ENCODE measurements at places on chromosomes 6 and 20.

- DNase-seq, result no peak
Observed at GRCh38 chr6:7996538-7997111, 67.6 kb downstream of the BLOC1S5 start.

DNA sequence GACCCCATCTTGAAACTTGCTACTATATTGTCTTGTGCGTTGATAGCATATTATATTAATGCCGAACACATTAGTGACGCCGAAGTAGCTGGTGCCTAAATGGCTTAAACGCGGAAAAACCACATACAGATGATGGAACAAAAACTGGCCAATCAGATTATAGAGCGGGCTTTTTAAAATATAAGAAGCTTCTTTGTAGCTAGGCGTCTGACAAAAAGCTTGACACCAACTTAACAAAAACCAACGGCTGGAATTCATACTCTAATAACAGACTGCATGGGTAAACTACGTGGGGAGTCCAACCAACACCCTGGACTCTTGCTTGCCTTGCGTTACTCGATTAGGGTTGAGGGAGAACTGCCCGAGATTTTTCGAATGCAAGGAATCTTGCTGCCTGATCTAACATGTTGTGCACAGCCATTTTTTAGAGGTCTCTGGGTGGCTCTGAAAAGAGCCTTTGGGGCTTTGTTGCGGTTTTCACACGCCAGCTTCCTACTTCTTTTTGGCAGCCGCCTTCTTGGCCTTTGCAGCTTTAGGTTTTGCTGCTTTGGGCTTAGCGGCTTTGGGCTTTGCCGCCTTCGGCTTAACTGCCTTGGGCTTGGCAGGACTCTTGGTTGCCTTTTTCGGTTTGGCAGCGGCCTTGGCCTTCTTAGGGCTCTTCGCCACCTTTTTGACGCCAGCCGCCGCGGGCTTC is 45.7 kb downstream of the OR2B2 start:
- DNase-seq, result no peak

- no peak for DNase-seq
Observed at GRCh38 chr6:74259981-74260380, 564.0 kb downstream of the CD109 start.

GRCh38 chr6:16061818-16062217 is 67.1 kb upstream of the MYLIP start:
- DNase-seq, result no peak

- no peak for DNase-seq
Observed at GRCh38 chr6:72321788-72322187, 300.1 kb upstream of the KCNQ5 start.

DNA sequence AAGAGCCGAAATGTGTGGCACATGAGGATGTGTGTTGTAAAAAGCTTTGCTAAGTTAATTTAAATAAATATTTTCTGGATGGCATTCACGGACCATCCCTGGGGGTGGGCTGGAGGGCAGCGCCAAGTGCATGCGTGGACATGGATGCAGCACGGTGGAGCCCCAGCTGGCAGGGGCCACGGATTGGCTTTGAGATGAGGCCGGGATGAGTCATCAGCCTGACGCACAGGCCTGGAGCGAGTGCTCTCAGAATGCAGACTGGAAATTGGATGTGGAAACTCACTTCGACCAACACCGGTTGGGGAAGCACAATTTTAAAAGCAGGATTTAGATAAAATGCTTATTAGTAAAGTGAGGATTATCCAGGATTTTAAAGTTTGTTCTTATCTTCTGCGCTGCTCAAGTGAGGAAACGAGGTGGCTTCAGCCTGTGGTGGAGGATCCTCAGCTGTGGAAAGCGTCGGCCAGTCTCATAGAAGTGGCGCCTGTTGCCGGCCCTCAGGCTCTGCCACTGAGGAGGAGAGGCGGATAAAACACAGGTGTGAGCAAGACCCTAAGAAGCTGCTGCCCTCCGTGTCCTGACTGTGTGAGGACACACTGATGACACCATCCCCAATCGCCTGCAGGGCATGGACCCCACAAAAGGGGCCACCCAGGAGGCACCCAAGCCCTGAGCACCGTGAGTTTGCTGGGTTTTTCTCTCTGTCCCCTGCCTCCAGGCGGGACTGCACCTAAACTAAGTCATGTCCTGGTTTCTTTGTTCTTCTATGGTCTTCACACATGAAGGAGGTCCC is 279.7 kb downstream of the CDH4 start:
- no peak for DNase-seq

- no peak for DNase-seq
Observed at GRCh38 chr6:109478841-109479624, 4.0 kb downstream of the ZBTB24 start.

DNA sequence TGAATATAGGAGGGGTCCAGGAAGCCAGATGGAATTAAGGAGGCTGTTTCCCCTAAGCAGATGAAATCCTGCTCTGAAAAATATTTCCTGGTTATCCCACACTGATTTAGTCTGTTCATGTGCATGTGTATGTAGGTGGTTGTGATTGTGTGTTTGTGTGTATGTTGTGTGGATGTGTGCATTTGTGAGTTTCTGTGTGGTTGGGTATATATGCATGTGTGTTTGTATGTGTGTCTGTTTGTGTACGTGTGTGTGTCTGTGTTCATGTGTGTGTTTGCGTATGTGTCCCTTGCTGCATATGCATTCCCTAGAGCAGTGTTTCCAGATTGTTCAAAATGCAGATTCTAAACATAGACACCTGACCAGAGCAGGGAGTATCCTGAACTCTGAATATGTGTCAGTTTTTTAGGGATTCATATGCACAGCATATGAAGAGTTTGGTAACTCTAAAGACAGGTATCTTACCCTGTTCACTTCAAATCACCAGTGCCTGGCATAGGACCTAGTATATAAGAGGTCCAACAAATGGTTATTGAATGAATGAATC is 239.8 kb downstream of the MAFB start:
- no peak for DNase-seq

- DNase-seq, result no peak
Observed at GRCh38 chr20:37274851-37275524, 13.4 kb upstream of the GHRH start.

- no peak for DNase-seq
Observed at GRCh38 chr20:11700831-11701230, 216.9 kb upstream of the BTBD3 start.

DNA sequence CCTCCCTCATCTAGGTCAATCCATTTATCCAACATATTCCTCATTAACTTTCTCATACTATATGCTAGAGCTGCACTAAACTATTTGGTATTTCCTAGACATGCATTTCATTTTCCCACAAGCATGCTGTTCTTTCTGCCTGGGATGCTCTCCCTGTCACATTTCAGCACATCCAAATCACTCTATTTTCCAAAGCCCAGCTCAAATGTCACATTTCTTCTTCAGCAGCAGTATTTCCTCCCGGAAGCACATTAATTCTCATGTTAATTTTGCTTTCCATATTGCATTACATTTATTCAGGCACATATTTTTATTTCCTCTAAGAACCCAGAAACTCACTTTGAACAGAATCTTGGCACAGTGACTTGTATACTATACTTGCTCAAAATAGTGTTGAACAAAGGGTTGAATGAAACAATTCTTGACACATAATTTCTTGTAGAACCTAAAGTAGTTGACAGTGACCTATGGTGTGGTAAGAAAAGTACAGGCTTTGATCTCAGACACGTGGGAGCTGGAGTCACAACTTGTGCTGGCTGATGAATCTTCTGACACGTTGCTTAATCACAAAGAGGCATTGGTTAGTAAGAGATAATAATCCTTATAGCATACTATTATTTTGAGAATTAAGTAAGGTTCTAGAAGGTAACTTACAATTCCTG is 30.8 kb upstream of the CD2AP start:
- no peak for DNase-seq

Measured in LNCaP clone FGC (cell line).